Spleen (tissue), 13 donors: ENCODE measurements at places on chromosomes 13 and 19. TPM values are rescaled to one million over a fixed set of nuclear protein-coding genes. Genes with fewer than 3 reads are reported as not detected.

DNA sequence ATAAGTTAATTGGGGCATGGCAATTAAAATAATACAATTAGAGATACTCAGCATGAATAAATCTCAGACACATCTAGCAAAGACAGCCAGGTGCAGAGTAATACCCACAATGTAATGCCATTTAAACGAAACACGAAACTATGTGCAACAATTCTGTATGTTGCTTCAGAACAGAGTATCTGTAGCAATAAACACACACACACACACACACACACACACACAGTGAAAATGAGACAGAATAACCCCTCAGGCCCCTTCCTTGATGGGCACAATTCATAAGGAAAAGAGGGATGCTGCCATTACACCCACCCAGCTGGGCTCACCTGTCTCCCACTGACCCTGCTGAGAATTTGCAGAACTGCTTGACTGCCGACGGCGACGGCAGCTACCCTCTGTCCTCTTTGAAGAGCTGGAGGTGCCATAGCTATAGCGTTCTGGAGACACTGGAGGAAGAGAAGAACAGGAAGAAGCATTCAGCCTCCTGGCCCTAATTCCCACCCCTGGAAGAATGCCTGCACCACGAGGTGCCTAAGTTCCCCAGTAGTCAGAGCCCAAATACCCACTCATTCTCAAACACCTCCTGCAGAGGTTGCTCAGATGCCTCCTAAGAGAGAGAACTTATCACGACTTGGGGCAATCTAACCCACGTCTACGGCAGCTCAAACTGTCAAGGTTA, 2.5 kb downstream of the DEDD2 start:
- DNase-seq = no peak

DNA sequence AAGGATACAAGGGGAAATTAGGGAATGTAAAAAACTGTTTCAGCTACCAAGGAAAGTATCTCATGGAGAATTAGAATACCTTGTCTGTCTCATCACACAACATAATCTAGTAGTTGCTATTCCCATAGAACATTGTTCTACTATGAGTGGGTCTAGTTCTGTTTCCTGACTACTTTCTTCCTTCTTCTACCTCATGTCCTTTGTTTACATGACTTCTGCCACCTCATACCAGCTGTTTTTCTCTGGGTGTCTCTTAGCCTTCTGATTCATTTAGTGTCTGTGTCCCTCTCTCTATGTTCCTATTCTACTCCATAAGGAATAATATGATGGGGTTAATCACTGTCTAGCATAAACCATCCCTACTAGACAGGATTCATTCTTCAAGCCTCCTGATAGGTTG, 887.3 kb downstream of the DIAPH3 start:
- DNase-seq = no peak

GRCh38 chr13:44591316-44591715, 15.2 kb upstream of the TSC22D1 start:
- DNase-seq = no peak

- no peak for DNase-seq
These were observed 6.3 kb downstream of the ICAM5 start for GRCh38 chr19:10295847-10296591.

- peak; percentile 29 for DNase-seq
These were observed 375.7 kb upstream of the SPRY2 start for GRCh38 chr13:80716610-80717081.

- DNase-seq = no peak
These were observed 24.7 kb downstream of the PRR20E start for GRCh38 chr13:57191667-57192066.

DNA sequence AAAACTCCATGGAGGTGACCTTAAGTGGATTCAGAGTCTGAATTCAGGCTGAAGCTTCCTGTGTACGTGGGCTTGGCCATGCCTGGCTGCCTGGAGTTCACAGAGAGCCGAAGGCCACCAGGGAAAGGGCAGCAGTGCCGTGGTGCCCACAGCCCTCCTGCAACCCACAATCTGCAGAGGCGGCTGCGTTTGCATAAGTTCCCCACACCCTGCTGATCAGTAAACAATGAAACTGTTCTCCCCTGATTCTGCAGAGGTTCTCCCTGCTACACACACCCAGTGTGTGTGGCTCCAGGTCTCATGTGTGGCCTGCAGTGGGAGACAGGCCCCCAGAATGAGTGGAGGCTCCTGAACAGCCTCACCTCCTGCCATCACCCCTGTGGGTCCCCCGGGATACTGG, 126.9 kb upstream of the SLC7A1 start:
- DNase-seq = no peak

- no peak for DNase-seq
These were observed 7.9 kb downstream of the TLE5 start for GRCh38 chr19:3054265-3054971.

DNA sequence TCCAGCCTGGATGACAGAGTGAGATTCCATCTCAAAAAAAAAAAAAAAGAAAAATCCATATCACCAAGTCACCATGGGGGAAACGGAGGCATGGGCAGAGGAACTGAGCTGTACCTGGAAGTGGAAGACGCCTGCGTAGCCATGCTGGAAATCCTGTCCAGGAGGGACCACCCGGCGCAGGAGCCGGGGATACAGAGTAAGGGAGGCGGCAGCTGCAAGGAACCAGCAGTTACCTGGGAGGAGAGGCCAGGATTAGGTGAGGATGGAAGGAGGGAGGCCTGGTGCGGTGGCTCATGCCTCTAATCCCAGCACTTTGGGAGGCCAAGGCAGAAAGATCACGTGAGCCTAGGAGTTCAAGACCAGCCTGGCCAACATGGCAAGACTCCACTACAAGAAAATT, 2.0 kb downstream of the CAPN12 start:
- DNase-seq = peak; percentile 61

DNA sequence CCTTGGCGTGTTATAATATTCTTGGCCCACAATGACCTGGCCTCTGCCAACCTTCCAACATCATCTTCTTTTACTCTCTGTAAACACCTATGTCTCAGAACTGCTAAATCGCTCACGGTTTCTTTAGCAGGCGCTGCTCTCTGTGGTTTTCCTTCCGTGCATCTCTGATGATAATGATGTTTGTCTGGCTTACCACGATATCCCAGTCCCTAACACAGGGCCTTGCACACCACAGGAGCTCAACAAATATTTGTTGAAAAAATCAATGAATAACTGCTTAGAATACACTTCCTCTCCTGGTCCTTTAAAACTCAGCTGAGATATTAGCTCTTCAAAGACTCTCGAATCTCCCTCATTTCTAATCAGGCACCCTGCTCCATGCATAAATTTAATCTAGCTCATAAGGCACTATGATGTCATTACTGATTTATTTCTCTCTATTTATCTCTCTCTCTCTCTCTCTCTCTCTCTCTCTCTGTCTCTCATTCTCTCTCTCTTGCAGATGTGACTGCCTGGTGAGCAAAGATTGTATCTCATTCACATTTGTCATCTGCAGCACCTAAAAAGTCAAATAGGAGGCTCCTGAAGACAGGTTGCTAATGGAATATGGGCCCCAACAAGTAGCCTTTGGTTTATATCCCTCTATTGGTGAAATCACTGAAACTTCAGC, 206.4 kb downstream of the NHLRC3 start:
- no peak for DNase-seq

GRCh38 chr13:84118839-84119409, 236.7 kb upstream of the SLITRK1 start:
- DNase-seq = no peak

- DNase-seq = no peak
These were observed 3.2 kb upstream of the PMIS2 start for GRCh38 chr19:35582760-35583159.

GRCh38 chr13:27086599-27087265, 84.9 kb downstream of the USP12 start:
- DNase-seq = no peak

DNA sequence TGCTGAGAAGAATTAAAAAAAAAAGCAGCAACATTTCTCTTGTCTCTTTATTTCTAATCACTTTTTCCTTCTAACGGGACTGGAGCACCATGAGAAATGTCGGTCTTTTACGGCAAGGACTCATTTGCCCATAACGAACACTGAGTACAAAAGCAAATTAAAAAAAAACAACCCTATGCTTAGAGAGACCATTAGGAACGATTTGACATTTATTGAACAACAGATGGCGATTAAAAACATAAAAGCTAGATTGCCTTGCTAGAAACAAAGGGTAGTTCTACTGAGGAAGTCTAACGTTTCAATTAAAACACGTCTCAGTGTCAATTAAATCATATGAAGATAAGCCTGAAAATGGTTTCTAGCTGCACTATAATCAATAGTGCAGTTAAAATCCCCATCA, 51.1 kb downstream of the OLFM4 start:
- DNase-seq = no peak

GRCh38 chr13:93305886-93306285, 79.3 kb downstream of the GPC6 start:
- DNase-seq = no peak

- no peak for DNase-seq
These were observed 61.1 kb upstream of the FAM216B start for GRCh38 chr13:42720113-42720857.

GRCh38 chr13:93368718-93369117, 142.1 kb downstream of the GPC6 start:
- DNase-seq = no peak

GRCh38 chr19:41220811-41221210, 1.8 kb downstream of the AXL start:
- no peak for DNase-seq

DNA sequence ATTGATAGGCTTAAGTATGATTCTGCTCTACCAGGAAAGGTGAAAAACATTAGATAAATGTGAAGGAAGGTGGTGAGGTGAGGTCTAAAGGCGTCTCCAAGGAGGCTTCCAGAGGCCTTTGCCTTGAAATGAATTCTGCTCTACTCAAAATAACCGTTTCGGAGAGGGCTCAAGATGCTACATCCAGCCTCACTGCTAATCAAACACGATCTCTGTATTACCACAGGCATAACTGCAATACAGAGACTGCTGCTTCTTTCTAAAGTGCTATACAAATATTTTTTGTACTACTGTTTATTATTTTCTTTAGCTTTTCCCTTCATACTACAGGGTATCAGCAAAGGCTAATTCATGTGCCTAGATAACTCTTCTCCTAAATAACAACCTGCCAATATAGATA, 16.8 kb downstream of the MBNL2 start:
- no peak for DNase-seq

DNA sequence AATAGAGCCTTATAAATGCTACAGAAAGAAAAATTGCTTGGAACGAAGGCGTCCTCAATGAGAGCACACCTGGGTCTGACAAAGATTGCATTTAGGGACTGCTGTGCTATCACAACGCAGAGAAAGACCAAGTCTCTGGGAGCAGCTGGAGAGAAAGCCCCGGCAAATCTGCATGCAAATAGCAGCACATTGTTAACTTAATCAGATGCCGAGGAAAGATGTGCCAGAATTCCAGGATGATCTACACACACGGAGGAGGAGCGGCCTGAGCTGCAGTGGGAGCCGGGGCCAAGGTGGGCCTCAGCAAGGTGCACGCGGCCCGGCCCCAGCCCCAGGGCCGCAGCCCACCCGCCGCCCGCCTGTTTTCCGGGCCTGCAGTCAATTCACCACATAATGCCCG, 1.4 kb downstream of the ZNF536 start:
- DNase-seq = no peak

- DNase-seq = no peak
These were observed 744 bp downstream of the ZNF805 start for GRCh38 chr19:57241176-57241575.

DNA sequence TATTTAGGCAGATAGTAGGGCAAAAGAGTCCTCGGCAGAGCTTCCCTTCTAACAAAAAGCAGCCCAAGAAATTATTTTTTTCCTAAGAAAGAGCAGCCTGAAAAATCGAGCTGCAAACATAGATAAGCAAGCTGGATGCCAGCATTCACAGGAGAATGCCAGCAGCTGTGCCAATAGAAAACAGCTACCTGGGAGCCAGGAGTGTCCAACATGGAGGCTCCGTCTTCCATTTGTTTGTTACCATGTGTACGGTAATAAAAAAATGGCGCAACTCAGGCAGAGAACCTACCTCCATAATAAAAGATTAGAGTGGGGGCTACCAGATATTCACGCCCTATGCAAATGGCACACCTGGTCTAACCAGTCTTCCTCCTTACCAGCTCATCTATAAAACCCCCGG, 77.6 kb upstream of the IPO5 start:
- no peak for DNase-seq

DNA sequence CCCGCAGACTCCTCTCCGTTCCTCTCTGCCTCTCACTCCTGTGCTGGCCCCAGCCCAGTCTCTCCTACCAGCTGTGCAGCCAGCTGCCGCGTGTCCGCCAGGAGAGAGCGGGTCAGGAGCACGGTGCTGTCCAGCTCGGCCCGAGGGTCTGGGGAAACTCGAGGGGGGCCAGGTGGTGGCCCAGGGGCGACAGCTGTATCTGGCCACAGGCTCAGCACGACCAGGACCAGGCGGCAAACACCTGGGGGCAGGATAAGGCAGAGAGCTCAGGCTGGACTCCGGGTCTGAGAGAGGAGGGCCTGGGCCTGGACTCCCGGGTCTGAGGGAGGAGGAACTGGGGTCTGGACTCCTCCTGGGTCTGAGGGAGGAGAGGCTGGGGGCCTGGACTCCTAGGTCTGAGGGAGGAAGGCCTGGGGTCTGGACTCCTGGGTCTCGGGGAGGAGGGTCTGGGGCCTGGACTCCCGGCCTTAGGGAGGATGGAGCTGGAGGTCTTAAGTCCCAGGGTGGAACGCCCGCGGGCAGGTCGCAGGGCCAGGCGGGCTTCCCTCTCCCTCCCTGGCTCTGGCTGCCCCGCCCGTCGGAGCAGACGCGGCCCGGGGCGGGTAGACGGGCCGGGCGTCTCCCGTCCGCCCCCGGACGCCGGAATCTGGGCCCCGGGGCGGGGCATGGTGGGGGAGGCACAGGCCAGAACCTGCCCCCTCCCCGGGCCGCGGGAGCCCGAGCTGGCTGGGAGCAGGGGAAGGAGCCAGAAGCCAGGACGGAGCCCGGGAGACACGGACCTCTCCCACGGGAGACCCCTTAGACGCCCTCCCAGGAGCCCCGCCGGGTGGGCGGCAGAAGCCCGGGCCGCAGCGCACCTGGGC, 1.3 kb downstream of the IL11 start:
- DNase-seq = no peak

DNA sequence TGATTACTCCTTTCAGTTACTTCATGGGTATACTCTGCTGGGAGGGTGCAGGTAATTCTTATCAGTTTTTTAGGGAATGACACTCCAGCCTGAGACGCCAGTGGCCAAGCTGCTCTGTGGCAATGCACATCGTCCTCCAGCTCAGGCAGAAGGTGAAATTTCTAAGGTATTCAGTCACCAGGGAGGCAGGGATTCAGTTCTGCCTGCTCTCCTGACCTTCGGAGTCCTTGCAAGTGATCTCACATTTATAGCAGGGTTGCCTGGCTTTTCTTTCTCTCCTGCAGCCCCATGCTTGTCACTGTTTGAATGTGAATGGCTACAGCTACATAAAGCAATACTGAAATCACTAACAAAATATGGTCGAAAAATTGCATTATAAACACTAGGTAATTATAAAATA, 1447.5 kb downstream of the EFNB2 start:
- no peak for DNase-seq

PRSS57 gene
- 0.70 TPM for polyA plus RNA-seq

MBD3L5 gene
- polyA plus RNA-seq = not detected

ZNF534 gene
- not detected for polyA plus RNA-seq

CYP2S1 gene
- 0.83 TPM for polyA plus RNA-seq

KASH5 gene
- 0.32 TPM for polyA plus RNA-seq

ZNF681 gene
- polyA plus RNA-seq = 0.93 TPM

ADGRE1 gene
- polyA plus RNA-seq = 3.3 TPM

FREM2 gene
- not detected for polyA plus RNA-seq
